Testis (tissue), 5 donors: ENCODE measurements at places on chromosomes 16 and 17. TPM values are rescaled to one million over a fixed set of nuclear protein-coding genes. Genes with fewer than 3 reads are reported as not detected.

- H3K4me1 ChIP-seq = peaks cover 56% of the 10 kb centered on the region
- H3K36me3 ChIP-seq = no peaks in the 10 kb centered on the region
- no peaks in the 10 kb centered on the region for H3K27me3 ChIP-seq
- no peak overlapping the region for H3K27ac ChIP-seq
- no peak overlapping the region for H3K4me3 ChIP-seq
- DNase-seq = no peak
Observed at GRCh38 chr17:77442976-77443747, 302.4 kb downstream of the SEC14L1 start.

DNA sequence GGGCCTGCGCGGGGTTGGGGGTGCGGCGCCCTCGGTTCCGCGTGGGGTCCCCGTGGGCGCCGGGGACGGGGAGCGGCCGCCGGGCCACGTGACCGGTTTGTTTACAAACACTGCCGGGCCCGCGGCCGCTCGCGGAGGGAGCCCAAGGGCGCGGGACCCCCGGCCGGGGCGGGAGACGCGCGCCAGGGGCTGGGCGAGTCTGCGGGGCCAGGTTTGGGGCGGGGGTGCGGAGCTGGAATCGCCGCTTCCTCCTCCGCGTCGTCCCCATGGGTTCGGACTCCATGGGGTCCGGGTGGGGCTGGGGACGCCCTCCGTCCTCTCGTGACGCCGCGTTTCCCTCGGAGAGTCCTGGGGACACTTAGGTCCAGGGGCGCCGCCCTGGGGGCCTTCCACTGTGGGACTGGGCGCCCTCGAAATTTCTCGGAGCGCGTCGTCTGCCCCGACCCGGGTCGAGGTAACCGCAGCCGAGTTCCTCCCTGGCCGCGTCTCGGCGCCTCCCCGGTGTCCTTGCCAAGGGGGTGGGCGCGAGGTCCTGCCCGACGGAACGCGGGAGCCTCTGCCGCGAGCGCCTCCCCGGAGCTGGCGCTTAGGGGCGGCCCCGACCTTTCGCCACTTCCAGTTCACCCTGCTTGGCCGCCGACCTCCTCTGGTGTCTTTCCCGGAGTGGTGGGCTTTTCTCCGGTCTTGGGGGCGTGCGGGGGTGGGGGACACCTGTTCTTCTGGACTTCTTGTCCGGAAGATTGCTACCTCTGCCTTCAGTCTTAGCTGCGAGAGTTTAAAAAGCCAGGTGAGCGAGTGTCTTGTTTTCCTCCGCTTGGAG lies 684 bp downstream of the YPEL2 start:
- H3K27me3 ChIP-seq = no peaks in the 10 kb centered on the region
- peaks cover 44% of the 10 kb centered on the region for H3K4me1 ChIP-seq
- peak; percentile 49 for DNase-seq
- no peaks in the 10 kb centered on the region for H3K36me3 ChIP-seq

DNA sequence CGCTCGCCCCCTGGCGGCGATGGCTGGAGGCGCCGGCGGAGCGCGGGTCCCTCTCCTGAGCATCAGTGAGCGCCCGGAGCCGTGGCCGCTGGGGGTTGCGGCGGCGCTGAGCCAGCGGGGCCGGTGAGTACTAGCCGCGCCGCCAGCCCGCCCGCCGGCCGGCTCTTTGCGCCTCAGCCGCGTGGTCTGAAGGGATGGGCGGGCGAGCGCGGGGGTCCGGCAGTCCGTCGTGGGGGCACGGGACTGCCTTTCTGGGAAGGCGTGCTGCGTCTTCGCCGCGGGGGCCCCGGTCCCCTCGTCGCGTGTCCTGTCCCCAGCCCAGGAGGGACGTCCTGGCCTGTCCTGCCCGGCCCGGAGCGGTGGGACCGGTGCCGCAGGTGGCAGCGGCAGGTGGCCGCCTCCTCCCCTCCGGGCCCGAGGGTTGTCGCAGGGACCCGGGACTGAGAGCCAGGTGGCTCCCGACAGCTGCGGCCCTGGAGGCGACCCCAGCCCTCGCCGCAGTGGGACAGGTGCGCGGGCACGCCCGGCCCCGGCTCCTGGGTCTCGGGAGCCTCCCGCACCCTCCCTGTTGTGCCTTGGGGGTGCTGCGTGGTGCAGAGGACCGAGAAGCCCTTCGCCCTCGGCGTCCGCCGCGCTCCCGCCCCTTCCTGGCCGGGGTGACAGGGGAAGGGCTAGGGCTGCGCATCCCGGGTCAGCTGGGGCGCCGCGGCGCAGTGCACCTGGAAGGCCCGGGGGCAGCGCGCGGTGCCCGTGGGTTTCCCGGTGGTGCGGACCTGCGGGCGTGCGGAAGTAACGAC lies at the start of gene SPECC1:
Gene SPECC1, plus strand, starts transcription at position 58 of the 797 bp plus-strand sequence. CDS start 87,293 bp downstream, outside the sequence.
- H3K4me1 ChIP-seq = no peaks in the 10 kb centered on the region
- peak; percentile 85 for DNase-seq
- peak within 1 kb of the TSS; percentile 60 for H3K4me3 ChIP-seq

DNA sequence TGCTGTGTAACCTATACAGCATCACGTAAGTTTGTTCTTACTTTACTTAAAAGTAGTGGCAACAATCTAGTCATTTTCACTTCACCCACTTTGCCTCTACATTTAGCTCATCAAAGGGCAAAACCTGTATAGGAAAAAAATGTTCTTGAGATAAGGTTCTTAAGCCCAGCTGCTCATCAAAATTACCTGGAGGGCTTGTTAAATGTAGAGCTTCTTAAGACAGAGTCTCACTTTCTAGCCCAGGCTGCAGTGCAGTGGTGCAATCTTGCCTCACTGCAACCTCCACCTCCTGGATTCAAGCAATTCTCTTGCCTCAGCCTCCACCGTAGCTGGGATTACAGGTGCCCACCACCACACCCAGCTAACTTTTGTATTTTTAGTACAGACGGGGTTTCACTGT lies 38.2 kb upstream of the TMEM97 start:
- no peak overlapping the region for H3K4me3 ChIP-seq
- DNase-seq = no peak
- no peak overlapping the region for H3K27ac ChIP-seq
- H3K27me3 ChIP-seq = no peaks in the 10 kb centered on the region

- no peaks in the 10 kb centered on the region for H3K36me3 ChIP-seq
- no peak overlapping the region for H3K27ac ChIP-seq
- no peak for DNase-seq
- no peaks in the 10 kb centered on the region for H3K27me3 ChIP-seq
Observed at GRCh38 chr17:50676065-50676975, 31.4 kb downstream of the ANKRD40 start.

GRCh38 chr16:80309178-80309577 lies 231.6 kb upstream of the DYNLRB2 start:
- no peaks in the 10 kb centered on the region for H3K36me3 ChIP-seq
- no peak overlapping the region for H3K4me3 ChIP-seq
- H3K4me1 ChIP-seq = no peaks in the 10 kb centered on the region
- DNase-seq = no peak

- H3K27ac ChIP-seq = no peak overlapping the region
- DNase-seq = no peak
- no peaks in the 10 kb centered on the region for H3K36me3 ChIP-seq
- H3K4me1 ChIP-seq = peaks cover 12% of the 10 kb centered on the region
Observed at GRCh38 chr16:1428511-1428910, 2.4 kb upstream of the PERCC1 start.

- H3K27ac ChIP-seq = no peak overlapping the region
- no peaks in the 10 kb centered on the region for H3K36me3 ChIP-seq
- no peak overlapping the region for H3K4me3 ChIP-seq
- H3K4me1 ChIP-seq = no peaks in the 10 kb centered on the region
- H3K27me3 ChIP-seq = no peaks in the 10 kb centered on the region
Observed at GRCh38 chr17:40727447-40728231, 24.1 kb upstream of the KRT24 start.

- no peak overlapping the region for H3K4me3 ChIP-seq
- H3K27ac ChIP-seq = no peak overlapping the region
- no peak for DNase-seq
- H3K4me1 ChIP-seq = no peaks in the 10 kb centered on the region
- no peaks in the 10 kb centered on the region for H3K36me3 ChIP-seq
Observed at GRCh38 chr16:53370827-53371226, 63.4 kb upstream of the RBL2 start.

DNA sequence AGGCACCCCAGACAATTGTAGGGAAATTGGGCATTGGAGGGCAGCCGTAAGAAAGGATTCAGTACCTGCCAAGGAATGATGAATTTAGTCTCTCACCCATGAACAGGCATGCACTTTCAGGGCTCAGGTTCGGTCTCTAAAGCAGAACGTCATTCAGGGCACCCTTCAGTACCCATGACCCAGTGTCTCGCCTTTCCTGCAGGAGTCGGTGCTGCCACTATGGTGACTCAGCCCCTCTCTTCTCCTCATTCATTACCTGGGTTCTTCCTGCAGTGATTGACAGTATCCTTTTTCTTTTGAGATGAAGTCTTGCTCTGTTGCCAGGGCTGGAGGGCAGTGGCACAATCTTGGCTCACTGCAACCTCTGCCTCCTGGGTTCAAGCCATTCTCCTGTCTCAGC lies 8.4 kb downstream of the SOST start:
- DNase-seq = no peak
- H3K27ac ChIP-seq = no peak overlapping the region
- no peaks in the 10 kb centered on the region for H3K36me3 ChIP-seq
- no peak overlapping the region for H3K4me3 ChIP-seq
- peaks cover 2% of the 10 kb centered on the region for H3K4me1 ChIP-seq

CCL4 gene
- 1.7 TPM for total RNA-seq

MEOX1 gene
- 2.8 TPM for total RNA-seq
